ENCODE measurements at places on chromosomes 12 and 14.

DNA sequence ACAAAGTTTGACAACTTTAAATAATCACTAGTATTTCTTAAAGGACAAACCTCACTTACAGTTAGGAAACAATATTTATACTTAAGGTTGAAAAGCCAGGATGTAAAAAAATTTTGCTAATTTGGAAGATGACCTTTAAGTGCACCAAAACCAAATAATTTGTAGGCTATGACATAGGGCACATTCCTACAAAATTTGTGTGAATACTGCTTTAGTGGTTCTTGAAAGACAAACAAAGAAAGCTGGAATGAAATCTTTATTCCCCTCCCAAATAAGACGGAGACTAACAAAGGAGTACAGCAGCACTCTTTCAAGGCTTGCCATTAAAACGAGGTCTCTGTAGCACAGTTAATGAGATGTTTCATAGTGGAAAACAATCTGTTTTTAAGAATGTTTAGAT, 45.6 kb downstream of the MSRB3 start:
- DNase-seq: no peak

GRCh38 chr14:56555921-56556570, 23.6 kb upstream of the TMEM260 start:
- peak; percentile 41 for DNase-seq

DNA sequence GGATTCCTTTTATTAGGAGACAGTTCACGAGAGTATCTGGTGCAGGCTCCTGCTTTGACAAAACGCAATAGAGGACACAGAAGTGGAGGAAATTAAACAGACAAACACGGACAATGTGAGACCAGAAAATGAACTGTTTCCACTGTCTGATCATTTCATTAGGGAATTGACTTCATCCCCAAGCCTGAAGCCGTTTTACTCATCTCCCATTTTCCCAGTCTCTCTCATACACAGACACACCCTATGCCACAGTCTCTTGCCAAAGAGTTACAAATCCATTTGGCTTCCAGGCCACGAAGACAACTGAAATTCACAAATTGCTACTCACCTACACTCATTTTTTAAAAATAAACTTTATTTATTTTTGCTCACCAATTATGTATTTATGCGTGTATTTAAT, 1087.8 kb upstream of the TMEM132C start:
- no peak for DNase-seq

DNA sequence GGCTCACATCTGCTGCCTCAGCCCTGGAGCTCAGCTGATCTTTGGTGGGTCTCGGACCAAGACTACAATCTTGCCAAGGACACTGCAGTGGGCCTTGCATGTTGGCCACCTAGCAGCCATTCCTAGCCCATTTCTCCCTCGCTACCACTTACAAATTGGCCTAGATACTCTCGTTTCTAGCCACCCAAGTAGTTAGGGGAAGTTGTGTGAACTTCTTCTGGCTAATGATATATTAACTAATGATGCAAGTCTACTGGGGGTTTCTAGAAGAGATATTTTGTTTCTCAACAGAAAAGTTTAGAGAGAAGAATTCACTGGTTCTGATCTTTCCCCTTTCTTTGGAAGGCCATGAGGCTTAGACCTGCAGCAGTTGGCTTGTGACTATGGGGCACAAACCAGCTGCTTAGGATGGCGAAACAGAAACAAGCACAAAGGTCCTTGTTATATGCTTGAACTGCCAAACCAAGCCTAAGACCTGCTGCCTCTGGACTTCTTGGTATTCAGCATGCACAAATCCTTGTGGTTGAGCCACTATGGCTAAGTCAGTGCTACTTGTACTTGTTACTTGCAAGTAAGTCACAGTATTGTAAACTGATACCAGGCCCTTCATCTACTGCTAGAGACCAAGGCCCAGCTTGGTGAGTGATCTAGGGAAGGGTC, 30.5 kb upstream of the GPATCH2L start:
- no peak for DNase-seq

- no peak for DNase-seq
Measured at GRCh38 chr12:109098651-109099050, 1.3 kb downstream of the UNG start.

DNA sequence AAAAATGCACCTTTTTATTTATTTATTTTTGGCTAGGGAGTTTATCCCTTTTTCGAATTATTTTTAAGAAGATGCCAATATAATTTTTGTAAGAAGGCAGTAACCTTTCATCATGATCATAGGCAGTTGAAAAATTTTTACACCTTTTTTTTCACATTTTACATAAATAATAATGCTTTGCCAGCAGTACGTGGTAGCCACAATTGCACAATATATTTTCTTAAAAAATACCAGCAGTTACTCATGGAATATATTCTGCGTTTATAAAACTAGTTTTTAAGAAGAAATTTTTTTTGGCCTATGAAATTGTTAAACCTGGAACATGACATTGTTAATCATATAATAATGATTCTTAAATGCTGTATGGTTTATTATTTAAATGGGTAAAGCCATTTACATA, 14.9 kb upstream of the SNAPC1 start:
- no peak for DNase-seq

DNA sequence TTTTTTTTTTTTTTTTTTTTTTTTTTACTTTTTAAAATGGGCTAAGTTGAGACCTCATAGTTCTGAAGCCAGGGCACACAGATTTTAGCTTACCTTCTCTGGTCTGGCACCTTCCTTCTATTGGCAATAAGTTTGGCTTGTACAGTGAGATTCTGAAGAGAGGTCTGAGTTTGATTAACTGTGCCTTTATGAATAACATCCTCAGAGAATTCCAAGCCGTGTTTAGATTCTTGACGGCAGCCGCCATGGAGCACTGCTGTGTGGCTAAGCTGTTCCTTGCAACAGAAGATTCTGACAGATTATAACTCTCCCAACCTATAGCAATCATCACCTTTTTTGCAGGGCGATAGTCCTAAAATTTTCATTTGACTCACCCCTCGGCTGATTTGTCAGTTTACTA, 354.9 kb upstream of the FAR2 start:
- DNase-seq: no peak

DNA sequence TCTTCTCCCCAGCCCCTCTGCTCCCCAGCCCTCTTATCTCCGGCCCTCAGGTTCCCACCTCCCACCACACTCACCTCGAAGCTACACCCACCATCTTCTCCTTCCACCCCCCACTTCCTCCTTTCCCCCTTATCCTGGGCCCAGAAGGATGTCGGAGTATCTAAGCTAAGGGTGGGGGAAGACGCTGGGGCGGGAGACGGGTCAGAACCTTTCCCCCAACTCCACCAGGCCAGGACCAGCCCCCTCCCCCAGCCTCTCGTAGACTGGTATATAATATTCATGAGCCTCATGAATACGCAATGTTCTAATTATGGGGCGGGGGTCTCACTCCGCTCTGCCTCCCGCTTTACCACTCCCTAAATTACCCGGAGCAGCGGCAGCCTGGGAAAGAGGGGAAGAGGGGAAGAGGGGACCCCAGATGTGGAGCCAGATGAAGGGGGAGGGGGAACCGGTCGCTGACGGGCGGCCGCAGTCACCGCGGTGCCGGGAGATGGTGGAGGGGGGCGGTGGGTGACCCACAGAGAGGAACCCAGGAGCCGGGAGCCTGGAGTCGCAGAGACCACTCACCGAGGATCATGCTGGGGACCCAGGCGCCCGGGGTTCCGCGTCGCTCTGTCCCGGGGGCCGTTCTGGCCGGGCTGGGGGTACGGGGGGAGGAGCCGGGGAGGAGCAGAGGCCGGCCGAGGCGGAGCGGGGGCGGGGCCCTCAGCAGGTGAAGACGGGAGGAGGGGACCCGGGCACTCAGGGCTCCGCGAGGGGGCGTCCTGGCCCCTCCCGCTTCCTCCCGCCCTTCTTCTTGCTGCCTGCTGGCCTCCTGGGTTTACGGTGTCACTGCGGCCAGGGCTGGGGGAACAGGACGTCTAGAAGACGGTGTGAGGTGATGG, 6.4 kb upstream of the ZNF385A start:
- peak; percentile 17 for DNase-seq

DNA sequence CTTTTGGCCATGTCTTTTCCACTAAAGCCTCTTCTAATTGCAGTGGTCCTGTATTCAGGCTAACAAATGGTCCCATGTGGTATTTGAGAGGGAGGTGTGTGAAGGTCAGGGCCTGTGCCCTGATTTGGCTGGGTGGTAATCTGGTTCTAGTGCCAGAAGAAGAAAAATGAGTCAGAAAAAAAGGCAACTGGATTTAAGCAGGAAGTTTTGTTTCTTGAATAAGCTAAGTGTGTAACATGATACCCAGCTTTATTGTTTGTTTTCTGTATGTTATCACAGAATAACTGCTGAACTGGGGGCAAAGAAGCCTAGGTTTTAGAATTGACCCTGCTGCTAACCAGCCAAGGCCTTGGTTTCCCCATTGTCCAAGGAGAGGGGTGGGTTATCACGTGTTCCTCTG, 134.0 kb downstream of the ANO6 start:
- no peak for DNase-seq

DNA sequence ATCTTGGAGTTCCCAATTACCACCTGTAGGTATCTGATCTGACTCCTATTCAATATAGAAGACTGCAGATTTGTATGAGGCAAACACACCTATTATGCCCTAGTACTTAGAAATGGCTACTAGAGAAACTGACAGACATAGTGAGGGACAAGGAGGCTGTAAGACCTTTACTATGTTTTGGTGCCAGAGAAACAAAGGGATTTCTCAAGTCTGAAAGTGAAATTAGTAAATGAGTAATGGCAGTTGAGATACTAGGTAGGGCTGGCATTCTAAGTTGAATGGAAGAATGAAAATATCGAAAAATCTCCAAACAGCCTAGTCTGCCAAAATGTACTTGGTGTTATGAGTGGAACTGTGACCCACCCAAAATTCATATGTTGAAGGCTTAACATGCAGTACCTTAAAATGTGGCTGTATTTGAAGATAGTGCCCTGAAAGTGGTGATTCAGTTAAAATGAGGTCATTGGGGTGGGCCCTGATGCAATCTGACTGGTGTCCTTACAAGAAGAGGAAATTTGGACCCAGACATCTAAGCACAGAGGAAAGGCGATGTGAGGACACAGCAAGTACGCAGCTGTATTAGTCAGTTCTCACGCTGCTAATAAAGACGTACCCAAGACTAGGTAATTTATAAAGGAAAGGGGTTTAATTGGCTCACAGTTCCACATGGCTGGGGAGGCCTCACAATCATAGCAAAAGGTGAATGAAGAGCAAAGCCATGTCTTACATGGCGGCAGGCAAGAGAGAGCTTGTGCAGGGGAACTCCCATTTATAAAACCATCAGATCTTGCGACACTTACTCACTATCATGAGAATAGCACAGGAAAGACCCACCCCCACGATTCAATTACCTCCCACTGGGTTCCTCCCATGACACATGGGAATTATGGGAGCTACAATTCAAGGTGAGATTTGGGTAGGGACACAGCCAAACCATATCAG, 127.0 kb downstream of the APAF1 start:
- DNase-seq: no peak

DNA sequence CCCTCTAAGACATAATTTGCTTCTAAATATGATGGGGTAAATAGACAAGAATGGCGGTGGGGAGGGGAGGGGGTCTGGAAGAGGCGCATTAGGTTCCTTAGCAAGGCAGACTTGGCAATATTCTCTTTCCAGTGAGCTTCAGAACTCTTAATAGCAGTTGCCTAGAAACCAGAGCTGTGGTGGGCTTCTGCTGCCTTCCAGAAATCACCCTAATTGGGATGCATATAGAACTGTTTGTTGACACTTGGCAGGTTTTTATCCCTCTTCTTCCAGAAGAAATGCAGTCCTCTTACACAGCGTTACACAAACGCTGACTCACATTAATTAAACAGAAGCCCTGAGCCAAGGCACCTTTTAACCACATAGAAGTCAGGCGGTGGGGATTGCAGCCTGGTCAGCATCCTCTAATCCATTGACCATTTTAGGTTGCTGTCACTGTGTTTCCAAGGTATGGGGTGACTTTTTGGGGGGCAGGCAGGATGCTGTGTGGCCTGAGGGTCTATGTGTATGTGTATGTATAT, 114.1 kb downstream of the CCDC60 start:
- no peak for DNase-seq

DNA sequence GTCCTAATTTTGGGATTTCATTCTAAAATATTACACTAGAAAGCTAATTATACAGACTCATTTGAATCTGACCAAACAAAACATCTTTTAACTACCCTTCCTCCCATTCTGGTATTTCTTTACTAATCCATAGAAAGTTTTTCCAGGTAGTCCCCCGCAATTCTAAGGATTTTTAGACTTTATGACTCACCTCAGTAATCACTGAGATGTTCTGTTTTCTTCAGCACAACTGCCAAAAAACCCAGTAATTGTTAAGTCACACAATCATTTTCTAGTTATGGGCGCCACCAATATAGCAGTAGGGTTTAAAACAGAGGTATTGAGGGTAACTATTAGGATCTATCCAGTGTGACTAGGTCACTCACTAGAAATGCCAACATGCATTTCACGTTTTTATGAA, 1.6 kb upstream of the ARID4A start:
- DNase-seq: no peak

GRCh38 chr14:104168603-104169002, 30.2 kb downstream of the KIF26A start:
- DNase-seq: no peak

DNA sequence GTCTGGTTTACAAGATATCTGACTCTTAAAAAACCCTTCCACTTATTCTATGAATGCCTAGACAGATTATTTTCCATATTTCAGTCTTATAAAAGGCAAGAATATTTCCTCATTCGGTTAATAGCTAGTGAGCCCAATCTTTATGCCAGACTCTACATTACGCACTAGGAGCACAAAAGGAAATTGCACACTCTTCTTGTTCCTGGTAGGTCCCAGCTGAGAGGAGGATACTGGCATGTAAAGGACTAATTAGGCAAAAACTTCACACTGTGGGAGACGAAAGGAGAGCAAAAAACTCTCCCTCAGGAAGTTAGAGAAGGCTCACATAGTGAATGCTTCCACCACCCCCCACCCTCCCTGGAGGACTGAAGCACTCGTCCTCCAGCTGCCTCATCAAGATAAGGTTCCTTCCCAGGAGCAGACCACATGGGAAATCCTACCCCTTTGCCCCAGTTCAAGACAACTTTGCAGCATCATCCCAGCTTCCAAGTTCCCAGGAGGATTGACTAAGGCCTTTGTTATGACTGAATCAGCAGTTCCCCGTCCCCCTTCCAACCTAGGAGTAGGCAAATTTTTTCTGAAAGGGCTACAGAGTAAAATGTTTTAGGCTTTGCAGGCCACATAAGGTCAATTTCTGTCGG, 14.5 kb downstream of the CAPZA3 start:
- DNase-seq: no peak

- no peak for DNase-seq
Measured at GRCh38 chr12:121182222-121182893, 27.6 kb upstream of the P2RX4 start.

DNA sequence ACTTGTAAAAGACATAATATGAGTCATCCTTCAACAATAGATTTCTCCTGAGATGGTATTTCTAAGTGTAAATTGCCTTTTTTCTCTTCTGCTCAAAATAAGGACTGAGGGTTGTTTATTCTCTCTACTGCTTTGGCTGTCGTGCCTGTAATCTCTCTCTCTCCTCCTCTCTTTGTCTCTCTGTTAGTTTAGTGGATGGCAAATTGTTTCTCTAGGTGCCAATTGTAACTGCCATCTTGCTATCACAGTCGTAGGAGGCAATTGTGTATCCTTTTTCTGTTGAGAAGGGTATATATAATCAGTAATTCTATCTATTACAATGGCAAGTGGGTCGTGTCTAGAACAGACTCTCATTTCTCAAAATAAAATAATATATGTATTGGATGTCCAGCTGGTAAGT, 545.0 kb upstream of the FBXO33 start:
- DNase-seq: no peak
